HTR-8/SVneo (cell line): ENCODE measurements at places on chromosomes 7 and 10.

DNA sequence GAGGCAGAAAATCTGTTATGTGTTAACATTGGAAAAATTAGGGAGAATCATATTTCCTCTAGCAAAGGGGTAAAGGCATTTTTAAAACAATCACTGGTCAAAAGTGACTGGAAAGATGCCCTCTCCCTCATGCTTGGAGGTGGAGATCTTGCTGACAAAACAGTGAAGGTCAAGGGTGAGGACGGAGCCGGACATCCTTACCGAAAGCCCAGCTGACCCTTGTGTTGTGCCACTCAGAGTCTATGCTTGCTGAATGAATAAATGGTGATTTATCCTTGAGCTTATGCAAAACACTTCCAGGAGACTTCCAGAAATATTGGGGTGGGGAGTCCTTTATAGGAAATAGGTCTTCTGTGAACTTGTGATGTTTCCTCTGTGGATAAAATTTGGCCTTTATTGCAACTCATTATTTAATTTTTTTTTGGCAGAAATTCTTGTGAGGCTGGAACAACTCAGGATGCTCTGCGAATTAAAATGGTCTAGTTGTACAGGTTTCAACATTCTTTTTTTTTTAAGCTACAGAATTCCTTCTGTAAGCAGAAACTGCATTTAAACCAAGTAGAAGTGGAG, 28.3 kb upstream of the ELMO1 start:
- no peak for DNase-seq

DNA sequence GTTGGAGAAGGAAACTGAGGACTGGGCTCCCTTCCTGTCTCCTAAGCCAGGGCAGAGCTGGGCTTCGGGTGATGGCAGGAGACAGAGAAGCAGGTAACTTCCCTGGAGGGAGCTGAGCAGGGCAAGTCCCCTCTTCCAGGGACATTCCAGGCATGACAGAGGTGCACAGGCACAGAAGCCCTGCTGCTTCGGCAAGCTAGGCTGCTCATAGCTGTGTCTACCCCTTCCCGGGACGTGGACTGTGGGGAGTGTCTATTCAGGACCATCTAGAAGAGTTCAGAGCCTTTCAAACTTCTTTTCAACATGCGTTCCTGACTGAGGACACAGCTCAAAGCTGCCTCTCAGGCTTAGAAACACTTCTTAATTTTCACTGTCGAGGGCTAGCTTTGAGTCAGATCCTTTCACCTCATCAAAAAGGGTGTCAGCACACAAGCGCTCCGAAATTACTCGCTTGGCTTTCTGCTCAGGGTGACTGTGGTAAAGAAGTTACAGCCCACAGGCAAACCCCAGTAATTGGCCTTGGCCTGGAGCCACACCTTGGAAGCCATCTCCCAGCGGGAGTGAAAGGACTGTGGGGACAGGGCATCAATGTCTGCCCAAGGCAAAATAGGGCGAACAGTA, 63.7 kb upstream of the STEAP1B start:
- no peak for DNase-seq

DNA sequence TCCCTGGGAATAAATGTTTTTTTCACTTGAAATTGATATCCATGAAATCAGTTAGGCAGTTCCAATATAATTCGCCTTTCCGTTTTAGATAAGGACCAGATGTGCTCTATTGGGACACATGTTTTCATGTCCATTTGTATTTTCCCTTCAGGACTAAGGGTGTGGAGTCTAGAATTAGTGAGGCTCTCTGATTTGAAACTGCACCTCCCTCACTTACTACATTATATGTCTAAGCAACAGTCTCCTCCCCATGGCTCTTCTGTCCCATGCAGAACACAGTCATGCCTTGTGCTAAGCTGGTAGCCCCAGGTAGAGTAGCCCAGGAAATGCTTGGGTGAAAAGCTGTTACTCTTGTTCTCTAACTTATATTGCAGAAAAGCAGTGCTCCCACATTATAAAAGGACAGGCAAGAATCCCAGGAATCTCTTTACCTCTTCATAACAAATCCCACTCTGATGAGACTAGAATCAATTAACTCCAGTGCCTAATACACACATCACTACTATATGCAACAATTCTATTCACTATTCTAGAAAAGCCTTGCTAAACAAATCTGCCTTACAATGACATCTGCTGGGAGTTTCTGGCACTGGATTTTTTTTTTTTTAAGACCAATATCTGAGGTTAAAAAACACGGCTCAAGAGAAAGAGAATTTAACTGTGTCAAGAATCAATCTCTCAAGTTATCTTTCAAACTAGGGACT, 293.9 kb downstream of the SNX13 start:
- DNase-seq, result peak; percentile 14

DNA sequence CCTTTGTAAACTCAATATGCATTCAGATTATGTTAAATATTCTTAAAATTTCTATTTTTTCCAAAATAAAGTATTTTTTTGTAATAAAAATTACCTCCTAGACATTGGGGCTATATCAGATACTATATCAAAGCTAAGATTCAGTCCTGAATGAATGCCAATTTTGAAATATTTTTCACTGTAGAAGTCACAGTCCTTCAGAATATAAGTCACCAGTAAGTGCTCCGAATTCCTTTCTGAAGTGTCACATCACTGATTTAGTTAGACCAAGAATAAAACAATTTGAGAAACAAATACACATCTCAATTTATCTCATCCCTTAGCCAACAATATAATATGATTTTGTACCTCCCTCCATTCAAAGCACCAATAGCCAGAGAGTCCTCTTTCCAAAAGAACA, 33.9 kb upstream of the GSAP start:
- DNase-seq, result no peak

GRCh38 chr7:43520201-43520600, 62.7 kb upstream of the STK17A start:
- no peak for DNase-seq

GRCh38 chr10:35398908-35399307, 62.6 kb downstream of the CCNY start:
- DNase-seq, result no peak

- DNase-seq, result no peak
Observed at GRCh38 chr7:53940483-53940882, 601.7 kb upstream of the VSTM2A start.

- DNase-seq, result peak; percentile 53
Observed at GRCh38 chr7:137903382-137904169, 56.8 kb upstream of the DGKI start.

DNA sequence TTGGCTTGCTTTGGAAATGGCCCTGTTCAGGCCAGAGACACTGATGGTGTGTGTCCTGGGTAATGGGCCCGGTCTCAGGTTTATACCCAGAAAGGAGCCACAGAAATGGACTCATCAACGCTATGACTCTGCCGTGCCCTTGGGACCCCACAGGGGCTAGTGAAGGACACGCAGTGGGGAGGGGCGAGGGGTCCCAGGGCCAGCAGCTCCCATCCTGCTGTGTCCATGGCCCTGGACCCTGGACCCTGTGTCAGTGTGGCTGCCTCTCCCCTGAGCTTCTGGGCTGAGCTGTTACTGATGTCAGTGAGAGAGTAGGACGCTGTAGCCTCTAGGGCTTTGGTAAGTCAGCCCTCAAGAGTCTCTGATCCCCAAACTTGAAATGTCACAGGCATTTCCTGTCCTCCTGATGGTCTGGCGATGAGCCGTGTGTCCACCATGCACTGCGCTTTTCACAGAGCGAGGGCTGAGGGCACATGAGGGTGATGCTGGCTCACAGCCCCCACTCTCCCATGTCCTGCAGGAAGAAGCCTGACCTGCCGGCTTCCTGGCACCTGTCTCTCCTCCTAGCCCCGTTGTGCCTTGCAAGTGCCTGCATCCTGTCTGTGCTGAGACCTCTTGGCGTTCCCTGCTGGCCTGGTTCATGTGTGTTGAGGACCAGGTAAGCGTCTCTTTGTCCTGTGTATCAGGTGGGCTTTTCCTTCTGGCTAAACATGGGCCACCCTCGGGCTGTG, 4.4 kb downstream of the ZNF316 start:
- no peak for DNase-seq

- DNase-seq, result no peak
Observed at GRCh38 chr10:97718178-97718577, 4.6 kb downstream of the MARVELD1 start.

- peak; percentile 97 for DNase-seq
Observed at GRCh38 chr7:992709-993607, 10.0 kb downstream of the CYP2W1 start.

DNA sequence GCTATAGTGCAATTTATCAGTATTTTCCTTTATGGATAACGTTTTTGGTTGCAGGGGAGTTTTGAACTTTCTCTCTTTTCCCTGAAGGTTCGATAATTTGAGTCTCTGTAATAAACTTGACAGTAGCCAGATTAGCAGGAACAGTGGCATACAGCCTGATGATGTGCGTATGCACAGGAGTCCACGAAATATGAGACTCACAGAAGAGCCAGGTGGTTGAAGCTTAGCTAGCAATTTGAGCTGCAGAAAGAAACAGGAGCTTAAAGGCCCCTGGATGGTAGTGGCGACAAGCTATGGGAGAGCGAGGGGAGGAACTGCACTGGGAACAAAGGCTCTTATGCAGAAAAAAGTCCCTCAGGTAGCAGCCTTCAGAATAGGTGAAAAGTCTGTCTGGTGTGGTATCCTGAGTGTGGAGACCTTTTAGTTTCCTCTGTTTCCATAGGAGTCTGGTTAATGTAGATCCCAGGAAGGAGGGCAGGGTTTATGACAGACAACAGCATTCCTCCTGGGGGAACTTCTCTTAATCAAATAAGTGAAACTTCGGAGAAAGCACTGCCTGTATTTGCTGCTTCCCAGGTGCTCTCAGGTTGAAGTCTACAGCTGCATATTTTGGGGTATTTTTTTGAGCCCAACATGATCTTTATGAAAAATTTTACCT, 32.7 kb downstream of the FANK1 start:
- DNase-seq, result no peak

GRCh38 chr10:18886102-18886501, 162.5 kb upstream of the MALRD1 start:
- peak; percentile 2 for DNase-seq

DNA sequence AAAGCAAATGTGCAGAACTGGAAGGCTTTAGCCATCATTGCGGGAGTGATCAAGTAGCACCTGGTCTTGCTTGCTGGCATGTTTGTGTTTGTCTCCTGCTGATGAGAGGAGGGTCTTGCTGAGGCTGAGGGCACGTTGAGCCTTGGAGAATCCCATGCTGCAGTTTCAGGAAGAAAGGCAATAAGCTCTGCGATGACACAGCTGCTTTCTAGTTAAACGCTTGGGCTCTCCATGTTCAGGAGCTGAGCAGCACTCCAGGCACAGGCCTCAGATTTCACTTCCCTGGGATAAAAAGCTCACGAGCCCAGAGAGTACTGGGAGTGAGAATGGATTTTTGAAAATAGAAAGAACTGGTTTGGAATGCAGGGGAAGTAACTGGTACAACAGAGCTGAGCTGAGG, 100.8 kb downstream of the LRRC18 start:
- no peak for DNase-seq

- no peak for DNase-seq
Observed at GRCh38 chr7:140656548-140657515, 15.9 kb upstream of the ADCK2 start.

DNA sequence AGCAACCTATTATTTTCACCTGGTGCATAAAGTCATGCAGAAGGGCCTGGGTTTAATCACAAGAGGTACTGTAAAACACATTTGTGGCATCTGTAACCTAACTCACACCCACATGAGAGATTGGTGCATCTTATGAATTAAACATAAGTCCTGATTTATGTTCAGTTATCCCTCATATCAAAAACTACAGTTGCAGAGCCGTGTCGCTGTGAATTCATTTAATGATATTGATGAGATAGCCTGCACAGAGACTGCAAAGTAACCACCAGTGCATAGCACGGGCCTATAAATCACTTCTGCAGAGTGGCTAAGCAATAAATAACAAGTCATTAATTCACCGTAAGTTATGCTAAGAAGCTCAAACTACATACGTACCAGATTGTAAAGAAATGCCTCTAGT, 178.2 kb downstream of the RELN start:
- DNase-seq, result no peak

- DNase-seq, result no peak
Observed at GRCh38 chr10:123743441-123744223, 77.5 kb downstream of the GPR26 start.

DNA sequence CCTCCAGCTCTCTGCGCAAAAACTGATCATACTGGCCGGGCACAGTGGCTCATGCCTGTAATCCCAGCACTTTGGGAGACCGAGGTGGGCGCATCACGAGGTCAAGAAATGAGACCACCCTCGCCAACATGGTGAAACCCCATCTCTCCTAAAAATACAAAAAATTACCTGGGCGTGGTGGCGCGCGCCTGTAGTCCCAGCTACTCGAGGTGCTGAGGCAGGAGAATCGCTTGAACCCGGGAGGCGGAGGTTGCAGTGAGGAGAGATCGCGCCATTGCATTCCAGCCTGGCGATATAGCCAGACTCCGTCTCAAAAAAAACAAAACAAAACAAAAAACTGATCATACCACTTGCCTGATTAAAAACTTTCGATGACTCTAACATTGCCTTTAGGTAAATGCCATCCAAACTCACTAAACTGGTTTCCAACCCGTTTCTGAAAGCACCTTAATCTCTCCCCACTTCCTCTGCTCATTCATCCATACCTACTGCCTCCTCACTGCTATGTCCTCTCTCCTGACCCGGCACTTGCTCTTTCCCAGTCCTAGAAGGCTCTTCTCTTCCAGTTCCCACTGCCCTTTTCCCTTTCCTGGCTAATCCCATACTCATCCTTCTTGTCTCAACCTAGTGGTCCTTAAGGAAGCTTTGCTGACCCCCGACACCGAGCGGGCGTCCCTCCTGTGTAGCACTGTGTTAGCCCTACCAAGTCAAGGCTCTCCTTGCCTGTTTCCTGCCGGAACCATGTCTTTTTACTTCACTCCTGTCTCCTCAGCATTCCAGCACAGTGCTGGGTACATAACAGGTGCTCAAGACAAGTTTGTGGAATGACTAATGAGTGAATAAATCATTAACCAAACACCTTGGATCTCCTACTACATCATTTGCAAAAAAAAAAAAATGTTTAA, 686 bp upstream of the MIOS start:
- DNase-seq, result no peak

- DNase-seq, result no peak
Observed at GRCh38 chr7:77181015-77181595, 18.5 kb downstream of the FGL2 start.

DNA sequence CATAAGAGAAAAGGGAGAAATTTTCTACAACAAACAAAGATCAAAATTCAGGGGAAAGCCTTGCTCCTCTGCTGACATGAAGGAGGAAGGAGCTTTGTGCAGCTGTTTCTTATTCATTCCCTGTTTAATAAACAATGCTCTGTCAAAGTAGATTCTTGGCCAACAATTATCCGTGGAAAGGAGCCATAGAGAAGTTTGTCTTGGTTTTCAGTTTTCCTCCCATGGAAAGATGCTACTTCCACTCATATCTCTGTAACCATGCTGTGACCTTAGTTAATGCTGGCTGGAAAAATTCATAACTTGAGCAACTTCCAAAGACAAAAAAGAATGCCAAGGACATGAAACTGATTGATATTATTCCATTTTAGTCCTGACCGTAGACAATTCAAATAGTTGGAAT, 8.1 kb downstream of the DDC start:
- no peak for DNase-seq

GRCh38 chr7:55129541-55130394, 111.0 kb downstream of the EGFR start:
- peak; percentile 29 for DNase-seq

- DNase-seq, result no peak
Observed at GRCh38 chr10:114879541-114880158, 58.1 kb downstream of the FHIP2A start.
